ENCODE measurements at places on chromosomes 3 and 15.
A peak's percentile ranks its signal among the peaks of the same experiment; 100 is the strongest.

- DNase-seq = no peak
Measured at GRCh38 chr3:145286937-145287336, 874.0 kb downstream of the PLOD2 start.

GRCh38 chr3:25663347-25663868, 1.3 kb downstream of the TOP2B start:
- peak; percentile 19 for DNase-seq

GRCh38 chr3:62201438-62202035, 171.8 kb downstream of the FEZF2 start:
- peak; percentile 7 for DNase-seq

- DNase-seq = no peak
Measured at GRCh38 chr3:102441832-102442231, 7.0 kb downstream of the ZPLD1 start.

- DNase-seq = no peak
Measured at GRCh38 chr15:58486564-58486963, 54.8 kb downstream of the LIPC start.

GRCh38 chr15:76903251-76903681, 1.9 kb downstream of the SCAPER start:
- no peak for DNase-seq

DNA sequence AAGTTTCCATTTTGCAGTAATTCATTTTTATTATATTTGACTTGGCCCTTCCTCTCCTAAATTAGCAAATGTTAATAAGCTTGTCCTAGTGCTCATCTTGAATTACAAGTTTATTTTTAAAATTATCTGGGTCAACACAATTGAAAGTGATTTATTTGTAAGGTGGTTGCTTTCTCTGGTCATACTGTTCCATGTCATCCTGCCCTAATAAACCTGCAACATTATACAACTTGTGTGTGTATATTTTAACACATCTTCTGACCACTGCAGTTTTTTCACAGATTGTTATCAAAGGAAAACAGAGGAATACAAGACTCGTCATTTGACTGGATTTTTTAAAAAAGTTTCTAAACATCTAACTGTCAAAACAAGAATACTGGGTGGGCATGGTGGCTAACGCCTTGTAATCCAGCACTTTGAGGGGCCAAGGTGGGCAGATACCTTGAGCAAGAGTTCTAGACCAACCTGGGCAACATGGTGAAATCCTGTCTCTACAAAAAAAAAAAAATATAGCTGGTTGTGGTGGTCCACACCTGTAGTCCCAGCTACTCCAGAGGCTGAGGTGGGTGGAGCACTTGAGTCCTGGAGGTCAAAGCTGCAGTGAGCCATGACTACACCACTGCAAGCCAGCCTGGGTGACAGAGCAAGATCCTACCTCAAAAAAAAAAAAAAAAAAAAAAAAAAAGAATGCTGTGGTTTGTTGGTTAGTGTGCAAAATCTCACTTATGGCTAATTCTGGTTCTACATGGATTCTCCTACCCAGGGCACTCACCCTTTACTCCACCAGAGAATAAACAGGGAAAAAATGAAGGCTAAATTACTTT, 5.0 kb upstream of the LRRFIP2 start:
- DNase-seq = no peak

DNA sequence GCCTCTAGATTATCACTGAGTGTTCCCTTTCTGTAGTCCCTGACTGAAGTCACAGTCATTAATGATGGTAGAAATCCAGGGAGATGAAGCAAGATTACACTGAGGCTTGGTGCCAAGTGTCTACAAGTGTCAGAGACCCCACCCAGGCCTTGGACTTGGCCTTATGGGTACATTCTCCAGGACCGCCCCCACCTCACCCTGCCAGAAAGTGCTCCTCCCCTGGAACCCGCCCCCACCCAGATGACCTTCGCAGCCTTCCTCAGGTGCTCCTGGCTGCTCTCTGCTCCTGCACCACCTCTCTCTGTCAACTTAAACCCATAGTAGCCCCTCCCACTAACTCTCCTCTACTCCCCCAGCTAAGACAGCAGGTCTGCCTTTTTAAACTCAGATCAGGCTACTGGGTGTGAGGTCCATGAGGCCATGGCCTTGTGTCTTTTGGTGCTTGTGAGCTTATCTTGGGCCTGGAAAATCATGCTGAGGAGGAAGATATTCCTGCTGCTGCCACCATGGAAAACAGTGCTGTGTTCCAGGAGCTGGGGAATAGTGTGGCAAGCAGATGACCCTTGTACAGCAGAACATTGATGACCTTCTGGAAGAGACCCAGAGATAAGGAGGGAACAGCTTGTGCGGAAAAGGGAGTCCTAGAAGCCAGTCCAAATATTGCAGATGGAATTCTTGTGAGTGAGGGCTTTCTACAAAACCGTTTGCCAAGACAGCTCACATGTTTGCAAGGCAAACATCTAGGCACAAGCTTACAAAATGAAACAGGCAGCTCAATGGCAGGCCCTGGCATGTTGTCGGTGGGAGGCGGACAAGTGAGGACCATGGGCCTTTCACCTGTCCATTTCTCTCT, 40.3 kb upstream of the NDUFB4 start:
- no peak for DNase-seq

DNA sequence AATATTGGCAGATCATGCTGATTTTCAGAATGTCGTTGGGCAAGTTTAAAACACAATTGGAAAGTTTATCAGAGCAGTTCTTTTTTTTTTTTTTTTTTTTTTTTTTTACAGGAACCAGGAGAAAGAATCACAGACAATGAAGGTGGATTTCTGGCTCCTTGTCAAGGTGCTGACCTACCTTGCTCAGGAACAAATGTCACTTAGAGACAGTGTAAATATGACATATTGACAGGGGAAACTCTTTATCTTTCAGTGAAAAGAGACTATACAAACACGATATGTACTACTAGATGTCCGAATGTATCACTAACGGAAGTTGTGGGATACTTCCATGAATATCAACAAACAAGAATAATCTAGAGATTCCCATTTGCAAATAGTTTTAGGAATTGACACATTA, 237.3 kb downstream of the FMN1 start:
- DNase-seq = no peak

GRCh38 chr15:96716075-96716474, 385.6 kb downstream of the NR2F2 start:
- DNase-seq = no peak

DNA sequence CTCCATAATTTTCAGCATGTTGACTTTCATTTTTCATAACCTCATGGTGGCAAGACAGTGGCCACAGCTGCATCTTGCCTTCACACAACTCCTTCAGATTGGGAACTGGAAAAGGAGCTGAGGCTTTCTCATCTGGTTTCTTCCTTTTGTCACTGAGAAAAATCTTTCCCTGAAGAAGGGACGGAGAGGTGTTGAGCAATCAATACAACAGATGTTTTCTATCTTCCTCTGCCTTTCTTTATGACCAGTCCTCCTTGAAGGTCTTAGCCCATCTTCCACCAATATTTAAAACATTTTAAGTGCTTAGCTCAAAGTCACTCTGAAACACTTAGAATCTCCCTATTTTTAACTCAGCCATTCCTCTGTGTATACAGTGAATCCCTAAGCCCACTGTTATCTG, 11.9 kb downstream of the ZNF660 start:
- no peak for DNase-seq

GRCh38 chr3:150410311-150411105, 2.4 kb downstream of the TSC22D2 start:
- DNase-seq = peak; percentile 18

DNA sequence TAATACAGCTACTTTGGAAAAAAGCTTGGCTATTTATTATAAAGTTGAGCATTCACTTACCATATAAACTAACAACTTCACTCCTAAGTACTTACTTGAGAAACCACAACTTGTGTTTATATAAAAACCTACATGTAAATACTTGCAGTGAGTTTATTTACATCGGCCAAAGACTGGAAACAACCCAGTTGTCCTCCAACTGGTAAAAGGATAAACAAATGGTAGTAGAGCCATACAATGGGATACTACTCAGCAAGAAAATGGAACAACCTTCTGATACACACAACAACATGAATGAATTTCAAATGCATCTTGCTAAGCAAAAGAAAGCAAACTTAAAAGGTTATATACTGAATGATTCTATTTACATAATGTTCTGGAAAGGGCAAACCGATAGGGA, 63.7 kb downstream of the SLC7A14 start:
- DNase-seq = no peak

DNA sequence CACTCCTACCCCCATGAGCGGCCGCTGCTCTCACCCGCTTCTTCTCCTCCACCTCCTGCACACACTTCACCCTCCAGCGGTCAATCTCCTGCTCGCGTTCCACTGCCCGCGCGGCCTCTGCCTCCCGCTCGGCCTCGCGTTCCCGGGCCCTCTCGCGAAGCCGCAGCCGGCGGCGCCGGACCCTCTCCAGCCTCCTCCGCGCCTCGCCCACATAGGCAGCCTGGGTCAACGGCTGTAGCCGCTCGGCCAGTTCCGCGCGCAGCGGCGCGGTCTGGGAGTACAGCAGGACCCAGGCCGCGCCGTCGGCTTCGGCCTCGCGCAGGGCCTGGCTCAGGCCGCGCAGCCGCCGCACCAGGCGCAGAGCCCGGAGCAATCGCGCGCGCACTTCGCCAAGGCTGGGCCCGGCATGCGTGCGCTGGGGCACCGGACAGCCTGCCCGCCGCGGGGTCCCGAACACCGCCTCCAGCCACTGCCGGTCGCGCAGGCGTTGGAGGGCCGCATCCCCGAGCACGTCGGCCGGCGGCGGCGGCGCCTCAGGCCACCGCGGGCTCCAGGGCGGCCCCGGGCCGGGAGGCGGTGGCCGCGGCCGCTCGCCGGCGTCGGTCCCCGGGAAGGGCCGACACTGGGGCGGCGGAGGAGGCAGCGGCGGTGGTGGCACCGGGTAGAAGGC, 595 bp downstream of the PDCD7 start:
- no peak for DNase-seq

GRCh38 chr3:152621006-152621868, 213.7 kb upstream of the P2RY1 start:
- DNase-seq = no peak

DNA sequence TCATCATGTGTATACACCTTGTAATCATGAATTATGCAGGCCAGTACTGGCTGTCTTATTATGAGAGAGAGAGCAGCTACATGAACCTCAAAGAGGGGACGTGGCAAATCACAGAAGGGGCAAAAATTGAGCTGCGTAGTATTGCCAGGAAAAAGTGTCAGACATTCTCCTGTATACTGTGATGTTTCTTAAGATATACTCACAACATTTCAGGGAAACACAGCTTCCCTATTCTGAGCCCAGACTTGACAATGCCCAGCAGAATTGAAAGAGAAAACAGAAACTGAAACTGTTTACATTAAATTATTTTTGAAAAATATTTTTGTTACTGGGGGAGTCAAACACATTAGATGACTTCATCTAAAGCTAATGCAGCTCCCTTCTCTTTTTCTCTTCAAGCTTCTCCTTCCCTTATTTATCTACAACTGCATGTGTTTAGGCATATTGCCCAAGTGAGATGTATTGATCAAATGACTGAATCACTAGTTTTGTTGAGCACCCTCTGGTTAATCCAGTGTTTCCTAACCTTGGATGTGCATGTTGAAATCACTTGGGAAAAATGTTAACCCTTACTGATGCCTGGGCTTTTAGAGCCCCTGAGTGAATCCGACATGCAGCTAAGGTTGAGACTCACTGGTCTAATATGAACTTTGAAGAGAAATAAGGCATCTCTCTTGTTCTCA, 39.5 kb downstream of the CADPS start:
- no peak for DNase-seq

- no peak for DNase-seq
Measured at GRCh38 chr3:12601072-12601471, 44.2 kb downstream of the MKRN2 start.

DNA sequence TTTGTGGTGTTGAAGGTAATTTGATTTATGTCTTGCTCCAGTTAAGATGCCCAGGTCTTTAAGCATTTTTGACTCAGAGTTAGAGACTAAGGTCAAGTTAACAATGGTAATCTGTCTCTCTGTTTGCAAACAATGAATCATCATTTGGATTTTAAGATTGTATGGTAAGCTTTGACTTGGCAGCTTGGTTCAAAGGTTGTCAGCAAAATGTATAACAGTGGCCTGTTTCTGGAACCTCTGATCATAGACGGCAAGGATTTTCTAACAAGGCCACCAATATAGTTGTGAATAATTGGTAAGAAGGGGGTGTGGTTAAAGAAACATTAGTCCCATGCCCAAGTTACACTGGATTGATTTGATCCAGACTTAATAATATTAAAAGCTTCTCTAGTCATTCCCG, 775.2 kb upstream of the GOLIM4 start:
- DNase-seq = no peak

GRCh38 chr3:110680450-110680849, 391.2 kb upstream of the NECTIN3 start:
- no peak for DNase-seq

- DNase-seq = no peak
Measured at GRCh38 chr3:124202754-124203153, 210.8 kb upstream of the ROPN1 start.

- DNase-seq = no peak
Measured at GRCh38 chr3:191775451-191776233, 314.7 kb downstream of the PYDC2 start.

DNA sequence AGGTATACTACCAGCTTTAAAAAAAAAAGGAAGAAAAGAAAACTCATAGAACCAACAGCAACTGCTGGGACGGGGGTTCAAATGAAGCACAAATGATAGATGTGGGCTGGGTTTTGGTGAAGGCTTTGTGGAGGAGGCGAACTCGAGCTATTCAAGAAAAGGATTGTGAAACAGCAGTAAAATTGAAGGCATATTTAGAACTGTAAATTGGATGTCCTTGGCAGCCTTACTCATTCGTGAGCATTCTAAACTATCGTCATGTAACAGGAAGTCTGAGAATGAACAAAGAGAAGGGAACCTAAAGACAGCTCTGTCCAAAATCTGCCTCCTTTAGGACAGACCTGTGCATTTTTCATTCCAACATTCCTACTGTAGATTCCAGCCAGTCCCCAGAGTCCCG, 97.8 kb downstream of the LARS2 start:
- no peak for DNase-seq

- no peak for DNase-seq
Measured at GRCh38 chr15:69089258-69089657, 71.2 kb upstream of the GLCE start.

DNA sequence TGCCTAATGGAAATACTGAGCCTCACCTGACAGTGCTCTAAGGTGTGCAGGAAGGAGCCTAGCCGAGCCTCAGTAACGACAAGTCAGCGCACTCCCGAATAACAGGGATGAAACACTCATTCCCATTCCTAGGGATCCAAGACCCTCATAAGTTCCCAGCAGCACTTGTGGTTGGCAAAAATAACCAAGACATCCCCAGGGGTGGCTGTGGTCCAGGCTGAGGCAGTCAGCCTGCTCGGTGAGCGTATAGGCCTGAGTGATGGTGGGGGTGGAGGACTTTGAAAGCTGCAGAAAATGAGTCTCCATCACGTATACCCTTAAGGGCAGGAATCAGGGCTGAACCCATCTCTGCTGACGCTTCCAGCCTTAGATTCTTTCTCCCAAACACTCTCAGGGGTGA, 120.1 kb downstream of the SMAD6 start:
- no peak for DNase-seq

DNA sequence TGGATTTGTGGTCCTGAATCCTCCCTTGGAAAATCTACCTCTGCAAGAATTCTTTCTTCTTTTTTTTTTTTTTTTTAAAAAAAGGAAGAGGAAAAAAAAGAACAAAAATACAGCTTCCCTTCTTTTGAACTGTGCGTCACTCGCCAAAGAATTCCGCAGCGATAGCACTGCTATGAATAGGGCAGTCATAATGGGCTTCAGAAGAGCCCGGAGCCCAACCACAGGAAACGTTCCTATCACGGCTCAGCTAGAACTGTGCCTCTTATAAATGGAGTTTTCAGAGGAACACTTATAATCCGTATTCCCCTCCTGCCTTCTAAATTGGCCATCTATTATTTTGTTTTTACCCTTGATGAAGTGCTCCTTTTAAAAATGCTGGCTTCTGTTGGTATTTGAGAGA, 227.7 kb downstream of the ADAMTS17 start:
- DNase-seq = no peak

All from stimulated activated CD4-positive, alpha-beta T cell treated with anti-CD3 and anti-CD28 coated beads, Interleukin-12 subunit alpha, Interleukin-12 subunit beta, amount 100 ng/mL, for 48 hours (primary cell).